Stimulated activated CD4-positive, alpha-beta T cell treated with anti-CD3 and anti-CD28 coated beads, TNF-alpha, amount 100 ng/mL, for 4 hours (primary cell): ENCODE measurements at places on chromosomes 3 and 15.

GRCh38 chr15:28955993-28956421 lies 70.2 kb downstream of the APBA2 start:
- no peak for DNase-seq

DNA sequence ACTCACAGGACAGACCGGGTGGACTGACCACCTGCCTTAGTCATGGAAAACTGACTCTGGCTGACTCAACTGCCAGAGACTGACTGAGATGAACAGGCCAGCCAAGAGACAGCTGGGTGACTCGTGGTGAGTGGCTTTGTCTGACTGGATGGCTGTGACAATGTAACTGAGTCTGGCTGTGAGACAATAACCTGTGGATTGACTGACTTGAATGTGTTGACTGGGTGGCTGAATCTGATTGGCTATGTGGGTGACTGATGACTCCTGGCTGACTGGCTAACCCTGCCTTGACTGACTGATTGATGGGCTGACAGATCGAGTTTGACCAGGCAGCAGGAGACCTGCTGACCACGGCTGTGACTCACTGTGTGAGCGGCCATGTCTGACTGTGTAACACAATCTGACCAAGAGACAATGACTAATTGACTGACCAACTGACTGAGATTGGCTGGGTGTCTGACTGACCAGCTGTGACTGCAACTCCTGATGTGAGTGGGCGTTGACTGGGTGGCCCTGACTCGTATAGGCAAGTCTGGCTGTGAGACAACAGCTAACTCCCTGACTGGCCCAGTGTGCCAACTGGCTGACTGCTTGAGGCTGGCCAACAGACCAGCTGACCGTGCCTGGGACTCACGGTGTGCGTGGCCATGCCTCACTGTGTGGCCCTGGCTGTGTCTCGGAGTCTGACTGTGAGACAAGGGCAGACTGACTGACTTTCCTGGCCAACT lies 509.1 kb downstream of the SHQ1 start:
- peak; percentile 44 for DNase-seq

- no peak for DNase-seq
Observed at GRCh38 chr15:53197426-53197839, 407.3 kb upstream of the ONECUT1 start.

GRCh38 chr3:14481018-14481645 lies 59.0 kb downstream of the GRIP2 start:
- no peak for DNase-seq

GRCh38 chr15:85727068-85727467 lies 67.7 kb downstream of the KLHL25 start:
- no peak for DNase-seq

- no peak for DNase-seq
Observed at GRCh38 chr3:117350371-117350770, 640.8 kb downstream of the TUSC7 start.

- DNase-seq = no peak
Observed at GRCh38 chr3:74862476-74862875, 248.0 kb upstream of the CNTN3 start.

- DNase-seq = no peak
Observed at GRCh38 chr3:62718515-62719320, 156.5 kb downstream of the CADPS start.

GRCh38 chr15:40471808-40472150 lies 995 bp downstream of the CHST14 start:
- no peak for DNase-seq

DNA sequence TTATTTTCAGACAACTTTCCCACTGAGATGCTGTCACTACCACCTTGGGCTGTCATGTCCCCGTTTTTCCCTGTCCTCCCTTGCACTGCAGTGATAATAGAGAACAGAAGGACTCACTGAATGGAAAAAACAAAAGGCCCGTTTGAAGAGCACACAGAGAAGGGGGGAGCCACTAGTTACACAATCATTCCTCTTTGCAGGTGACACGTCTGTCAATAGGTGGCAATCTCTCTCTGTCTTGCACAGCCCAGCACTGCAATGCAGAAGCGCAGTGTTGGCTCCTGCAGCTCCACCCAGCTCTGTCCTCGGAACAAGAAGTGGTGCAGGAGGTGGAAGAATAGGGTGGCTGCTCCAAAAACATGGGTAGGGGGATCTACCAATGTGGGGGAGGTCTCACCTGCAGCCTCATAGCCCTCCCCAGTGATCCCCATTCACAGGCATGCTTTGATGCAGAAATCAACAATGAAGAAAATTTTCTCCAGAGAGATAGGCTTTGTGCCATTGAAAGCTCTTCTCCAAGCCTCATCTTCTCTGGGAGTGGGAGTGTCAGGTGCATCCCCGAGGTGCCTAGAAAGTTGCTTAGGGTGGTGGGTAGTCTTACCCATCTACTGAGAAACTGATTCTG lies 31.8 kb downstream of the FSTL1 start:
- no peak for DNase-seq

- DNase-seq = no peak
Observed at GRCh38 chr15:88812133-88812532, 8.9 kb downstream of the ACAN start.

GRCh38 chr3:66396161-66396760 lies 104.6 kb downstream of the LRIG1 start:
- DNase-seq = no peak

DNA sequence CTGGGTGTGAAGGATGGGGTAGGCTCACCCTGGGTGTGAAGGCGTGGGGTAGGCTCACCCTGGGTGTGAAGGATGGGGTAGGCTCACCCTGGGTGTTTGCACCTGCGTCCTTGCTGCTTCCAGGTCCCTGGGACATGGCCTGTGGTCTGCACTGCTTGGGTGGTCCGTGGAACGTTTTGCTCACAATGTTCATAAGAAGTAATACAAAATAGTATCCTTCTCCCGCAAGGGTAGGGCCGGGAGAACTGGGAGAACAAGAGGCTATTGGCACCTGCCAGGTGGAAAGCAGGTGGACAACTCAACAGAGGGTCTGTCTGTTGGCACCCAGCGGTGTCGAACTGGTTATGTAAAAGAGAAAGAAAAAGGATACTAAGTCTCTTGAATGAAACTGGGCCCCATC lies 17.0 kb upstream of the PCSK6 start:
- DNase-seq = no peak

- no peak for DNase-seq
Observed at GRCh38 chr3:171388527-171388926, 71.7 kb downstream of the TNIK start.

- no peak for DNase-seq
Observed at GRCh38 chr15:67042551-67043142, 22.8 kb upstream of the SMAD3 start.

DNA sequence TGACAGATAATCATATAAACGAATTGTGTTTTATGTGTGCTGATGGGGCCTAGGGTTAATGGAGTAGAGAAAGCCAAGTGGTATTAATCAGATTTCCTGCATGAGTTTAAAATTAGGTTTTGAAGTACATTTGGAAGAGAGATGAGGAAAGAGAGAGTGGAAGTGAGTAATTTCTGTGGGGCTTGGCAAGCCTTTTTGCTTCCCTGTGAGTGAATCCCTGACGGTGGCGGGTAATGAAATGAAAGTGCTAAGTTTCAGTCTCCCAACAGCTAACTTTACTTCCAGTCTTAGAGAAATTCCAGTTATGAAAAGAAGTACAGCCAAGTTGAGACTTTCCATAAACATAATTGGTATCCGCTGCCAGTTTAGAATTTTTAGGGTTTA lies 139.4 kb downstream of the BBX start:
- DNase-seq = no peak

GRCh38 chr3:9124730-9125129 lies 124.7 kb downstream of the SRGAP3 start:
- no peak for DNase-seq
